Esophagus muscularis mucosa (tissue), 4 donors: ENCODE measurements at places on chromosomes 7 and 10. TPM values are rescaled to one million over a fixed set of nuclear protein-coding genes. Genes with fewer than 3 reads are reported as not detected.

DNA sequence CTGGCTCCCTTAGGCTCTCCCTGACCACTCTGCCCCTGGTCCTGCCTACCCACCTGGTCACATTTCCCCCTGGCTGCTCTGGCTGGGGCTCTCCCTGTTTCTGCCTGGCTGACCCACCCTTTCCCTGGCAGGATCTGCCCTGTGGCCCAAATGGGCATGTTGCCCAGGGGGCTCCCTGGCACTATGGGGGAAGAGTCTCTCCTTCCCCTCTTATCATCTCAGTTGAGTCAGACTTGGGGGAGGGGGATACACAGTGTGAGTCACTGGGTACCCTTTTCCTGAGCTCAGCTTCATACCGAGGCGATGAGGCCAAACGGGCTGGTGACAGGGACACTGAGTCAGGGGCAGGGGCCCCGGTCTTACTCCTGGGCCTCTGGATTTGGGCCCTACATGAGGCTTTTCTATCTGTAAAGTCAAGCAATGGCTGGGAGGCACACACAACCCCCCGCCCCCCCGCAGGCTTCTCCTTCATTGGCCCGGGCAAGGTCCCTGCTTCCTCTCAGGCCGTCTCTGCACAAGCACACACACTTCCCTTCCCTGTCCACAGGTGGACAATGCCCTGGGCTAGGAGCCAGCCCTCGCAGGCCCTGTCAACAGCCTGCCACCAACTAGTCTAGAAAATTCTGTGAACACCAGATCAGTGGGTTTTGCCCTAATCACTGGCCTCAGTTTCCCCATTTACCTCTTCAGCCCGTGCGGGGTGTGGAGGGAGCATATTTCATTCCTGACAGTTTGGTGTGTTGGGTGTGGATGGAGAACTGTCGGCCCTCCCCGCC is 627 bp upstream of the FLNC start:
- DNase-seq, result no peak

- DNase-seq, result no peak
These were observed 582 bp downstream of the TPST1 start for GRCh38 chr7:66205741-66206090.

DNA sequence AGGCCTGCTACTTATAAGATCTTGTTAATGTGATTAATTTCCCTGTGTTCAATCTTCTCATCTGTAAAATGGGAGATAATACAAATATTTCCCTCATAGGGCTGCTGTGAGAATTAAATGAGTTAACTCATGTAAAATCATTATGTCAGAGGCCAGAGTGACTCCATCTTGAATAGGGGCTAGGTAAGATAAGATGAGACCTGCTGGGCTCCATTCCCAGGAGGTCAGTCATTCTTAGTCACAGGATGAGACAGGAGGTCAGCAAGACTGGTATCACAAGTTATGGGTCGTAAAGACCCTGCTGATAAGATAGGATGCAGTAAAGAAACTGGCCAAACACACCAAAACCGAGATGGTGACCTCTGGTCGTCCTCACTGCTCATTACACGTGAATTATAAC is 200.7 kb downstream of the CYP26A1 start:
- DNase-seq, result no peak

Gene SLC13A1
- not detected for total RNA-seq

GRCh38 chr7:55423277-55423711 is 58.2 kb downstream of the LANCL2 start:
- no peak for DNase-seq

Gene PLXNA4
- 6.6 TPM for total RNA-seq

- no peak for DNase-seq
These were observed at the start of gene SP8 for GRCh38 chr7:20786779-20787659. TSS of gene SP8 (minus strand) at chr7:20786886. CDS start at chr7:20786798, 88 bp downstream.

GRCh38 chr10:61558188-61558587 is 104.5 kb upstream of the CABCOCO1 start:
- no peak for DNase-seq

- no peak for DNase-seq
These were observed 55.4 kb downstream of the MICALL2 start for GRCh38 chr7:1403638-1404459.

DNA sequence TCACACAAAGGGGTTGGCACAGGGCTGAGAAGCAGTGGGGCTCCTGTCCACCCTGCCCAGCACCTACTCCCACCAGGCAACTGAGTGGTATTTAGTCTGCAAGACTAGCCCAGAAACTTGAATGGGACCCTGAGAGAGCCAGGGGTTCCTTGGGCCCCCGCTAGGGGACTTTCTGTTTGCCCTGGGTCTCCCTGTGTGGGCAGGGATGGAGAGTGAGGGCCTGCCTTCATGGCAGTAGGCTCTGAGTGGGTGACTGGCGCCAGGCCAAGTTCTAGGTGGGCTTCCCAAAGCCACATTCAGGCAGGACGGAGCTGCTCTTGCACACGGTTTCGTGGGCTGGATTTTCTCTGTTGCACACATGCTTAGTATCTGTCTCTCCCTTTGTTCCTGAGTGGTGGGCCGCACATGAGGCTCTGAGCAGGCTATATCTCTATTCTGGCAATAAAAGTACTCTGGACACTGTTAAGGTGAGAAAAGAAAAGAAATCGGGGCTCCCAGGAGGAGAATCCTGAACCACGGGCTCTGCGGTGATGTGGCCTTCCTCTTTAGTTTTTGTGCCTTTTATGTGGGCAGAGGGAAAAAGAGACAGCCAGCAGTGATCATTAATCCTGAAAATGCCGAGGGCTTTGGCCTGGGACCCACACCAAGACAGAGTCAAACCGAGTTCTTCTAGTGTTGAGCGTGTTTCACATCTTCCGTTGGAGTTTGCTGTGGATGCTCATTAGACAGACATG is 26.9 kb downstream of the IL2RA start:
- peak; percentile 70 for DNase-seq

Gene GBX1
- total RNA-seq, result not detected

DNA sequence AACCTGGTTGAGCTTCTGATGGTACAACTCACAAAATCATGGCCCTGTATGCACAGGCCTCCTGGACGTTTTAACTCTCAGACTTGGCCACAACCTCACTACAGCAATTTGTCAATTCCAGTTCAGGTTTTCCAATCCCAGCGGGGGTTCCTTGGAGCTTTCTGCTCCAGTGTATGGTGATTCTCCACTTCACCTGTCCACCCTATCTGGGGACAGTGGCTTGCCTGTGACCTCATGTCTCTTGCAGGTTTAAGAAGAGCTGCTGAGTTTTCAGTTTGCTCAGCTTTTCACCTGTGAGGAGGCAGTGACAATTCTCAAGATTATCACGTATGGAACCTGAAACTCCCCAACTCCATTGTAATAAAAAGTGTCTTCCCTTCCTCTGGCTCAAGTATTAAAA is 254.1 kb downstream of the DIP2C start:
- no peak for DNase-seq
